H1 (cell line): ENCODE measurements at places on chromosomes 7 and 10.

GRCh38 chr10:21090609-21091082 is 193.5 kb upstream of the NEBL start:
- no peak for DNase-seq

DNA sequence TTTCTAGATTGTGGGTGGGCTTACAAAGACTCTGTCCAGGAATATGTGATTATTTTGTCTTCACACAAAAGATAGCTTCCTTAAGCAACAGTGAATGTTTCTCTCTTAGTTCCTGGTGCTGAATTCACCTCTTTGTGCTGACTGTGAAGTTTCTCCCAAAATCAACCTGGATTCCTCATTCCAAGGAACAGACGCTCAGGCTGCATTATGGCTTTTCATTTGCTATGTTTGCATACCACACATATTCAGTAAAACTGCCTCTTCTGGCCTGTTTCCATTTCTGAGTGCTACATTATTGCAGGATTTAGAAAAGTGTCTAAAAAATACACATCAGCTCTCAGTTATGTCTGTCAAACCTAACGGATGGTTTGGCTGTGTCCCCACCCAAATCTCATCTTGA is 21.5 kb downstream of the MACROH2A2 start:
- DNase-seq: no peak

- DNase-seq: no peak
Observed at GRCh38 chr10:99266383-99266782, 30.7 kb upstream of the HPSE2 start.

- DNase-seq: no peak
Observed at GRCh38 chr10:130337696-130338635, 201.8 kb downstream of the GLRX3 start.

- no peak for DNase-seq
Observed at GRCh38 chr10:101624526-101625102, 36.5 kb downstream of the DPCD start.

DNA sequence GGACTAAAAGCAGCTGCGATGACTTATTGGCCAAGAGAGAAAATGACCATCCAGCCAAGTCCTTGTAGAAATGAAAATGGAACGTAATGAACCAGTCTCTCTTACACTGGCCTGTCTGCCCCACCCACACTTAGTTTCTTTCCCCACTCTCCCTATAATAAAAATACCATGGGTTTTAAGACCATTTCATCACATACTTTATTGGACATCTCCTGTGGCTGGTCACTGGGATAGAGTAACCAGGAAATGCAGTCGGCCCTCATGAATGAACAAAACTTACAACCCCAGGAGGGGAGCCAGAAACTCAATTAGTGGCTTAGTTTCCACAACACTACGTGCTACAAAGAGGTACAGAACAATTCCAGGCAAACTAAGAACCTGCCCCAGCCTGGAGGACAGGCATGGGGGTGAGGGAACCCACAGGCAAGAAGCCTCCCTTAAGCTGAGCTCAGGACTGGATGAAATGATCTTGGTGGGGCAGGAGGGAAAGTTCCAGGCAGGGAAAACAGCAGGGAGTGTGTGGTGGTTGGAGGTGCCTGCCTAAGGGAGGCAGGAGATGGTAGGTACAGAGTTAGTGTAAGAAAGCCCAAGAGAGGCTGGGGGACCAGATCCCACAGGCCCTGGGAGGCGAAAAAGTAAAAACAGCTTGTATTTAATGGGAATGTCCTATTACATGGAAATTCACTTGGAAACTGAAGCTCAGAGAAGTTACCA is 29.6 kb downstream of the MKI67 start:
- no peak for DNase-seq

DNA sequence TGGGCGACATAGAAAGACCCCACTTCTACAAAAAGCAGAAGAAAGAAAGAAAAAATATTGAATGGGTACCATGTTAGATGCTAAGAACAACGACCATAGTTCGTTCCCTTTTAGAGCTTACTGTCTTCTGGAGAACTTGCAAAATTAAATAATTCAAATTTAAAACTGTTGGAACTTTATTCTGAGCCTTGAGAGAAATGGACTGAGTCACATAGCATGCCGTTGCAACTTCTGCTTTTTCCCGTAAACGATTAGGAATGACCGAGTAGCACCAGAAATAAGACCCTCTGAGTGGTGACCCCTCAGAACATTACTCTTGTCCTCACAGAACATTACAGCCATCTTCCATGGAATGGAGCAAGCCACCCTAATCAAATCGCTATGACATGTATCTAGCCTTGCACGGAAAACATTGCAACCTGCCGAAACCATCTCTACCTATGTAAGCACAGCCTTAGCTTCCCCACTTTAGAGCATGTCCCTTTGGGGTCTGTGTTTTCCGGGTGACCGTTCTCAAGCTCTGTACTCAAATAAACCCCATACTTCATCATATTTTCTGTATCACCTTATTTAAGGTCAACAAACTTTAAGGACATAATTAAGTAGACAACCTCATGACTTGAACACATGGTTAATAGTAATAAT is 179.1 kb downstream of the PRKCQ start:
- no peak for DNase-seq

DNA sequence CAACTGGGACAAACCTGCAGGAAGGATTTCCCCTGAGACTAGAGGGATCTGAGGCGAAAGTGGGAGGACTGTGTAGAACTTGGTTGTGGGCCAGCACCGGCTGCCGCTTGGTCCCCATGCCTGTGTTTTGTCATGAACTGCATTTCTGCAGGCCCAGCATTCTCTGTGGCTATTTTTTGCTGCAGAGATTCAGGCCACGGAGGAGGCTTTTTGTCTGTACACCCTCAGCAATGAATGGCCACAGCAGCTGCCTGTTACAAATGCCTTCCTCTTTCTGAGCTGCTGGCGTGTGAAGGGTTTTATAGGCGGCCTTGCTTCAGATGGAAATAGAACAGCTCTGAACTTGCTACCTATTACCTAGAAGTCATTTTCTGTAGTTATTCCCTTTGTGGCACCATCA is 164.4 kb downstream of the SH2D4B start:
- no peak for DNase-seq

- no peak for DNase-seq
Observed at GRCh38 chr7:69130396-69130795, 467.9 kb upstream of the AUTS2 start.

- no peak for DNase-seq
Observed at GRCh38 chr7:101971457-101971856, 154.0 kb downstream of the CUX1 start.

DNA sequence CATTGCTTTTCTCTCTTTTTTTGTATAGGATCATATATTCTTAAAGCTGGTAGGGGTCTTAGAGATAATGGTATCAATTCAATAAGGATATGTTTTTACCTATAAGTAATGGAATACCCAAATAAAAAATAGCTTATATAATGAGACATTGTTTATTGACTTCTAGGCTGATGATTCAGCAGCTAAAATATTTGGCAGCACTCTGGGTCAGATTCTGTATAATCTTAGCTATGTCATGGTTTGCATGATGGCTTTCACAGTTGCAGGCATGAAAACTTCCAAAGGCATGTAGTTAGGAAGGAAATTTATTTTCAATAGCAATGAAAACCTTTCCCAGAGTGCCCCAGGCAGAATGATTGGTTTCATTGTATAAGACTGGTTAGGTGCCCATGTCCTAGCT is 32.1 kb upstream of the A1CF start:
- no peak for DNase-seq

DNA sequence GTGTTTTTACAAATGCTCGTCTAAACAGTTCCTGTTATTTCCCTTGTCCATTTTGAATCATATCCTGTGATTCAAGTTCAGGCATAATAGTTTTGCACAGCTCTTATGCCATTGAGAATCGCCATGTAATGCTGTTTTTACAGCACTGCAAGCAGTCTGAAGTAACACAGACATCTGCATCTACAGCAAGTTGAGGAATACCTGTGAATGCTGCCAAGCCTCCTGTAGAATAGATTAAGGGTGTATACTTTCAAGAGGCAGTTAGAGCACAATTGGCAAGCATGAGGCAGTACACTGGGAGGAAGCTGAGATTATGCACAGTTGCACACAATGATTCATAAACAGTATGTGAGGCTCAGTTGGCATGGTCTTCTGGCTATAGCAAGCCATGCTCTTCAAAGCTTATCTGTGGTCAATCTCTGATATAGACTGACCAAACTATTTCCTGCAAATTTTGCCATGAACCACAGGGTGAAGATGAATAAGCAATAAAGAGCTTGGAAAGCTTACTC is 121.9 kb upstream of the AKR1E2 start:
- no peak for DNase-seq

- no peak for DNase-seq
Observed at GRCh38 chr10:19620811-19621210, 195.4 kb upstream of the PLXDC2 start.

GRCh38 chr10:6803427-6803783 is 223.3 kb upstream of the PRKCQ start:
- DNase-seq: no peak

GRCh38 chr7:91198371-91198770 is 65.9 kb upstream of the FZD1 start:
- no peak for DNase-seq

DNA sequence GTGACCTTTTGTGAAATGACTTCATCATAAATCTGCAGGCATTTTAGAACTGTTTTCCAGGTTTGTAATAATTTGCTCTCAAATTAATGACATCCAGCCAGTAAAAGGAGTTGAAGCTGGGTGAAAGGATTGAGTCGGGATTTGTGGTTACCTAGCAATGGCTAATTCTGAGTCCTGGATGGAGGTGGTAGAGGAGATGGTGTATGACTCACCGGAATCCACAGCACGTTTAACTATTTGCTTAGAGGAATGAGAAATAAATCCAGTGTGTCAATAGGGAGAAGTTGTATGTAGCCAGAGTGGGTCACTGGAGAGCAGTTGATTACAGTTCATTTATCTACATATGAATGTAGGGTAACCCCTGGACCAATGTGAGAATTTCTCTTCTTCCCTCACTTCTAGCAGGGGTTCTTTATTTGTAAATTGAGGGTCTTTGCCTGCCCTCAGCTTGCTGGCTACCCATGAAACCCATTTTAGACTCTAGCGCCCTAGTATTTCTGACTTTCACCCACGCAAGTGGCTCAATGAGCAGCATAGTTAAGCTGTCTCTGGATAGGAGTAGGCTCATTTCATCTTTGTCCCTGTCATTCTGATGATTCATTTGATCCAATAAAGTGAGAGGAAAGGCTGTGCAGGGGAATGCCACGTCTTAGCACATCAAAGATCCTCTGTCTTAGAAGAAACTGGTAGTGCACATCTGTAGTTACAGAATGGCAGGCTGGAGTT is 547.8 kb downstream of the SORCS3 start:
- no peak for DNase-seq

- no peak for DNase-seq
Observed at GRCh38 chr10:45302573-45302972, 12.8 kb downstream of the OR13A1 start.

GRCh38 chr10:7423521-7423920 is 12.7 kb upstream of the SFMBT2 start:
- no peak for DNase-seq

GRCh38 chr10:95651346-95652060 is 5.0 kb downstream of the ALDH18A1 start:
- DNase-seq: no peak

DNA sequence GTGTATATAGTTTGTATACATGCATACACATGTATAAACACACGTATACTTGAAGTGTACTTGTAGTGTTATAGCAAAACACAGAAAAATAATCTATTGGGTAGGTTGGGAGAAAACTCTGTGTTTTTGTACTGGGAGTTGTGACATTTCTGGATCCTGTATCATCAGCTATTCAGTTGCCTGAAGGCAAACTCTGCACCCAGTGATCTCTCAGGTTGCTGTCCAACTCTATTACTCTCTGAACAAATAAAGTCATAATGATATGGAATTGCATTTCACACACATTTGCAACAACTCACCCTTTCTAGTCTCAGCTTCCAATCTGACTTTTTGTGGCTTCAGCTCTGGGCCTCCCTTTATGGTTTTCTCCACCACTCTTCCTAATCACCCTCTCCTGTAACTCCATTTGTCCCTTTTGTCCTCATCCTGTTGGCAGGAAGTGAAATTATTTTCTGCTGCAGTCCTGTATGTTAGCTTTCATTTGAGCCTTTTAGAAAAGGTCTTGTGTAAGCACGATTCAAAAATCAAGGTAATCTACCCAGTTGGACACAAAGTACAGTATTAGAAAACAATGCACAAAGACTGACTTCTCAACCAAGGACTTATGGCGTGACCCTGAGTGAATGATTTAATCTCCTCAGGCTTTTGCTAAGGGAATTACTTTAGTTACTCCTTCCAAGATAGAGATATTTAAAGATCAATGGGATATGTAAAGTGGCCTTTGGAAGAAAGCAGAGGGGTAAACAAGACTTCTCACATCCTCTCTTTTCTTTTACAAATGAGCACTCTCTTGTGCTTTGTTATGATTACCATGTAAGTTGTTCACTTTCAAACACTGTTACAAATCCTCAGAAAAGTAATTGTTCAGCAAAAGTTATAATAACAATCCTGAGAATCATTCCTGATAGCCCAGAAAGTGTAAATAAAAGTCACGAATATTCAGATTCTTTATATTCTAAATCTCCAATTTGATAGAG is 249.1 kb downstream of the KCND2 start:
- DNase-seq: no peak

DNA sequence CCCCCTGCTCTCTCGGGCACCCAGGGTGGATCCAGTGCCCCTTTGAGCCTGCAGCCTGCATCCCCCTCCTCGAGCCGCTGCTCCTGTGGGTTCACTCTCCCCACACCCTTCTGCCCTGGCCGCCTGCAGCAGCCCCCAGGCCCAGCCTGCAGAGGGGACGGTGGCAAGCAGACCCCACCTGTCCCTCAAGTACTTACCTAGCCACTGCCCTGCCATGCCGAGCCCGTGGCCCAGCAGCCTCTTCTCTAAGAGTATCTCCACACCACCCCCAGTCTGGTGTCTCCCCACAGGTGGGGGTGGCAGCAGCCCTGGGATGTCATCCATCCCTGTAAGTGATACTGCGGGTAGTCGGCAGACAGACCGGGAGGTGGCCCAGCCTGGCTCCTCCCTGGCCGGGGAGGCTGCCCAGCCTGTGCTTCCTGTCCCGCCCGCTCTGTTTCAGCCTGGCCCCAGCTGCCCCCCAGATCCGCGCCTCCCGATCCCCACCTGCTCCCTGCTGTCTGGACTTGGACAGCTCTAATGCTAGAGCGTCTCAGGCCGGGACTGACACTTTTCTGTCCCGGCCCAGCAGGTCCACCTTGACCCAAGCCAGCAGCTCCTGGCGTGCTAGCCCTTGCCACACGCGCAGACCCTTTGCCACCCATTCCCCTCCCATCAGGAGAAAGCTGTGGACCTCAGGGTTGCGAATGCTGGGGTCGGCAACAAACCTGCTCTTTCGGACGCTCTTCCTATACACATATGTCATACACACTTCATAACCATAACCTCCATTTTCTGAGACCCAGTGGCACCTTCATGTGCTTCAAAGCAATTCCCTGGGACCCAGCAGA is 25.0 kb downstream of the YKT6 start:
- DNase-seq: no peak

- DNase-seq: no peak
Observed at GRCh38 chr10:104557966-104558365, 83.1 kb upstream of the SORCS3 start.
